A375 (cell line): ENCODE measurements at places on chromosomes 7 and 10. TPM values are rescaled to one million over a fixed set of nuclear protein-coding genes. Genes with fewer than 3 reads are reported as not detected.

GPR141 gene
- total RNA-seq = not detected in 2 replicates

KLF14 gene
- 0.45 and 0.74 TPM in 2 replicates for total RNA-seq

MYL10 gene
- total RNA-seq = 0.75 TPM in 1 of 2 replicates, not detected in the other

TRIM4 gene
- 23.1 and 23.5 TPM in 2 replicates for total RNA-seq

TUBAL3 gene
- not detected in 2 replicates for total RNA-seq

ZNF736 gene
- total RNA-seq = 10.5 and 15.5 TPM in 2 replicates

AQP1 gene
- total RNA-seq = 1.2 TPM in 2 replicates

CFAP43 gene
- 0.19 and 0.37 TPM in 2 replicates for total RNA-seq

GRM3 gene
- 0.11 TPM in 1 of 2 replicates, not detected in the other for total RNA-seq

KNDC1 gene
- under 0.01 and 0.19 TPM in 2 replicates for total RNA-seq

STEAP1 gene
- 3.8 and 5.6 TPM in 2 replicates for total RNA-seq

AOAH gene
- total RNA-seq = 0.45 TPM in 1 of 2 replicates, not detected in the other

FOXP2 gene
- 0.93 and 1.2 TPM in 2 replicates for total RNA-seq

NOM1 gene
- total RNA-seq = 38.1 and 41.2 TPM in 2 replicates
